OCI-LY7 (cell line): ENCODE measurements at places on chromosomes 7 and 10. TPM values are rescaled to one million over a fixed set of nuclear protein-coding genes. Genes with fewer than 3 reads are reported as not detected.

C7orf33 gene
- total RNA-seq = not detected in 2 replicates

METTL27 gene
- 2.1 and 2.3 TPM in 2 replicates for total RNA-seq

ZNF800 gene
- total RNA-seq = 42.2 and 44.0 TPM in 2 replicates

NEUROG3 gene
- total RNA-seq = not detected in 2 replicates

SSBP1 gene
- 157 and 178 TPM in 2 replicates for total RNA-seq

ITGB8 gene
- not detected in 2 replicates for total RNA-seq

GRM3 gene
- not detected in 2 replicates for total RNA-seq

DNA sequence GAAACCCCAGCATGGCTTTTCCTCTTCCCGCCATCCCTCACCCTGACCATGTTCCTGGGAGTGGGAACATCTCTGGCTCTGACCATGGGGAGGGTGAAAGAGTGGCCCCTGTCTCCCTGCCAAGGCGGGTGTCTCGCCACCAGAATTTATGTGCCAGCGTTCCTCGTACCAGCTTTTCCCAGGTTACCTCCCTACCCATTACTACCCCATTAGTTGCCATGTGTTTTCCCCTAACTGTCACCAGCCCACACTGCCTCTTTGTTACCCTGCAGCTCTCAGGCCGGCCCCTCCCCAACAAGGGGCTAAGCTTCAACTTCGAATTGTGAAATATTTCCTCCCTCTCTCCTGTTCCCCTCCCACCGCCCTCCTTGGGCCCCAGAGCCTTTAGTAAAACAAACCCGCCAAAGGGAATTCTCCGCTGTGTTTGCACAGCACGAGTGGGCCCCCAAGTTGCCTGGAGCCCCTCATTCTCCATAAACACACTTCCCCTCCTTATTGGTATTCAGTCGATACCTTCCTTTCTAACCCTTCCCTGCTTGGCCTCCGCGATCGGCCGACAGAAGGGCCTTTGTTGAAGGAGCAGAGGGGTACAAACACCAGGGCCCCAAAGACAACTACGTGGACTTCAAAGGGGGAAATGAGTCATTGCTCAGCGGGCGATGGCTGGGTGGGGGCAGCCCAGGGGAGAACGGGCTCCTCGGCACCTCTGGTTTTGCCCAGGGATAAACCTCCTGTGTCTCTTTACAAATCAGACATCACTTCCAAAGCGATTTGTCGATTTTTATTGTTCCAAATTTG is 45.5 kb downstream of the SLIT1 start:
- DNase-seq = no peak

DNA sequence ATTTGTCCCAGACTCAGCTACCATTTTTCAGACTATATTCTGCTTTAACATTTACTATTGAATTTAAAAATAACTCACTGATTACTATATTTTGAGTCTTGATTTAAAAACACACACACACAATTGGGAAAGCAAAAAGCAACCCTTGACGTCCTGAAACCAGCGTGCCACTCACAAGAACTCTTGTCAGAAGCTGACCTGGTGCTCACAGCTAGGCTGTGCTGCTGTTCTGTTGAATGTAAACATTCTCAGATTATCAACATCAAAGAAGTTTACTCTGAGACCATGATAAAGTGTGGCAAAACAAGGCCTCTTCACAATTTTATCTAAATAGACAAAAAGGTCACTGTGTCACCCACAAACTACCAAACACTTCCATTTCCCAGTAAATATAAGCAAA is 62.6 kb upstream of the CACNA2D1 start:
- no peak for DNase-seq

- DNase-seq = no peak
Observed at GRCh38 chr7:137873979-137874777, 27.4 kb upstream of the DGKI start.

GRCh38 chr7:31052487-31052840 is 356 bp downstream of the ADCYAP1R1 start:
- DNase-seq = no peak

DNA sequence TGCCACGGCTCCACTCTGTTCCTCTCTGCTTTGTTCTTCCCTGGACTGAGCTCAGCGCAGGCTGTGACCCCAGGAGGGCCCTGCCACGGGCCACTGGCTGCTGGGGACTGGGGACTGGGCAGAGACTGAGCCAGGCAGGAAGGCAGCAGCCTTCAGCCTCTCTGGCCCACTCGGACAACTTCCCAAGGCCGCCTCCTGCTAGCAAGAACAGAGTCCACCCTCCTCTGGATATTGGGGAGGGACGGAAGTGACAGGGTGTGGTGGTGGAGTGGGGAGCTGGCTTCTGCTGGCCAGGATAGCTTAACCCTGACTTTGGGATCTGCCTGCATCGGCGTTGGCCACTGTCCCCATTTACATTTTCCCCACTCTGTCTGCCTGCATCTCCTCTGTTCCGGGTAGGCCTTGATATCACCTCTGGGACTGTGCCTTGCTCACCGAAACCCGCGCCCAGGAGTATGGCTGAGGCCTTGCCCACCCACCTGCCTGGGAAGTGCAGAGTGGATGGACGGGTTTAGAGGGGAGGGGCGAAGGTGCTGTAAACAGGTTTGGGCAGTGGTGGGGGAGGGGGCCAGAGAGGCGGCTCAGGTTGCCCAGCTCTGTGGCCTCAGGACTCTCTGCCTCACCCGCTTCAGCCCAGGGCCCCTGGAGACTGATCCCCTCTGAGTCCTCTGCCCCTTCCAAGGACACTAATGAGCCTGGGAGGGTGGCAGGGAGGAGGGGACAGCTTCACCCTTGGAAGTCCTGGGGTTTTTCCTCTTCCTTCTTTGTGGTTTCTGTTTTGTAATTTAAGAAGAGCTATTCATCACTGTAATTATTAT is 1.2 kb downstream of the CLDN4 start:
- no peak for DNase-seq

- no peak for DNase-seq
Observed at GRCh38 chr7:65974191-65974801, 7.7 kb downstream of the GUSB start.

GRCh38 chr7:28328146-28328545 is 84.2 kb upstream of the CREB5 start:
- DNase-seq = no peak

GRCh38 chr10:18650404-18650997 is 886 bp downstream of the NSUN6 start:
- DNase-seq = peak; percentile 28

GRCh38 chr10:15571575-15571974 is 148.1 kb downstream of the ITGA8 start:
- no peak for DNase-seq

GRCh38 chr10:29535012-29535777 is 99.6 kb downstream of the SVIL start:
- no peak for DNase-seq

DNA sequence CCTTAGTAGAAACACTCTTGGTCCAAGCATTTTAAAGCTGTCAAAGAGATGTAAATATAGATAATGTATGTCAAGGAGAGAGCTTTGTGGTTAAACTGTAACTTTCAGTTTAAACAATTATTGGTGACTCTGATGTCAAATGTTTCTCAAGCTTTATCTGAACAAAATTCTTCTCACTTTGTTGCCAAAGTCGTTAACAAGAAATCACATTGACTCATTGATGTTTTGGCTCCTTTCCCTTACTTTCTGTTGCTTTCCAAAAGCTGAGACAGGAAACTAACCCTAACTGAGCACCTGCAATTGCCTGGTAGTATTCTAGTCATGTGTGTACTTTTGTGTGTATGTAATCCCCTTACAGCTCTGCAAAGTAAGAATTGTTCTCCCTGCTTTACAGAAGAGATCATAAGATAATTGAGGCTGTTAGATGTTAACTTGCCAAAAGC is 108.5 kb downstream of the CFTR start:
- no peak for DNase-seq

- DNase-seq = peak; percentile 59
Observed at GRCh38 chr10:70602665-70603448, at the start of gene PRF1. PRF1 (minus strand) TSS chr10:70602741; CDS start chr10:70600902, 1,839 bp downstream.

DNA sequence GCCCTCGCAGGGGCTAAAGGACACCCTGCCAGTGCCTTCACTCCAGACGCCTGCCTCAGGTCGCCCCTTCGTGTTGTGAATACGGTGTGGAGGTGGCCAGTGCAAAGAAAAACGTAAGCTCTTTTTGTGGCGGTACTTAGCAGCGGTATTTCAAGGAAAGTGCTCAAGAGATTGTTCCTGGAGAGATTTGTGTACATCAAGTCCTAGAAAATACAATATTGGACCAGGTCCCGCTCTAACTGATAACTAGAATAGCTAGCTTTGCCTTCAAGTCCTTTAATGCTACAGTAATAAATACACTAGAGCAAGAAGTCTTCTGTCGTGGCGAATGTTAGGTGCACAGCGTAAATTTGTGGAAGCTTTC is 689 bp downstream of the PLCE1 start:
- no peak for DNase-seq

DNA sequence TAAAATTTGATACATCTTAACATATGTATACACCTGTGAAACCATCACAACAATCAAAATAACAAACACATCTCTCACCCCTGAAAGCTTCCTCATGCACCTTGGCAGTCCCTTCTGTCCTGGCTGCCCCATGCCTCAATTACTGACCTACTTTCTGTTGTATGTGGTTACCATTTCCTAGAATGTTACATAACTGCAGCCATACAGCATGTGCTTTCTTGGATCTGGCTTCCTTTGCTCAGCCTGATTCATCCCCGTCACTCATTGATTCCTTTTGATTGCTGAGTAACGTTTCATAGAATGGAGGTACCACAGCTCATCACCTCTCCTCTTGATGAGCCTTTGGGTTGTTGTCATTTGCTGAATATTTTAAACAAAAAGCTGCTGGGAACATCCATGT is 165.3 kb downstream of the CELF2 start:
- no peak for DNase-seq

DNA sequence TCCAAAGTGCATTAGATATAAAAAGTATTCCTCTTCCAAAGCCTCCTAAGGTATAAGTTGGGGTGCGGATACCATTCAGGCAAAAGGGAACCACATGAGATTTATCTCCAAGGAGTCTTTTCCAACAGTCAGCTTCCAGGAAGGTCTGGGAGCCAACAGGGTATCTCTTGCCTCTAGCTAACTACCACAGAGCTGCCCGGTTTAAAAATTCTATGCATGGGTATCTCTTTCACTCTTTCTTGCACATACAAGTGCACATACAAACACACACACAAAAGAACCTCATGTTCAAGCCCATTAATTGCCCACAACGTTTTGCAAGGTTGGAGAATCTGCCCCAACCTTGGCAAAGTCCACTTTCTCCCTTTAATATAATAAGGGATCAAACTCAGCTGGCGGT is 80.7 kb downstream of the CDK6 start:
- no peak for DNase-seq
